ENCODE measurements at places on chromosomes 6 and 20. TPM values are rescaled to one million over a fixed set of nuclear protein-coding genes. Genes with fewer than 3 reads are reported as not detected.

Gene TMEM200A
- total RNA-seq: 13.6 TPM

DNA sequence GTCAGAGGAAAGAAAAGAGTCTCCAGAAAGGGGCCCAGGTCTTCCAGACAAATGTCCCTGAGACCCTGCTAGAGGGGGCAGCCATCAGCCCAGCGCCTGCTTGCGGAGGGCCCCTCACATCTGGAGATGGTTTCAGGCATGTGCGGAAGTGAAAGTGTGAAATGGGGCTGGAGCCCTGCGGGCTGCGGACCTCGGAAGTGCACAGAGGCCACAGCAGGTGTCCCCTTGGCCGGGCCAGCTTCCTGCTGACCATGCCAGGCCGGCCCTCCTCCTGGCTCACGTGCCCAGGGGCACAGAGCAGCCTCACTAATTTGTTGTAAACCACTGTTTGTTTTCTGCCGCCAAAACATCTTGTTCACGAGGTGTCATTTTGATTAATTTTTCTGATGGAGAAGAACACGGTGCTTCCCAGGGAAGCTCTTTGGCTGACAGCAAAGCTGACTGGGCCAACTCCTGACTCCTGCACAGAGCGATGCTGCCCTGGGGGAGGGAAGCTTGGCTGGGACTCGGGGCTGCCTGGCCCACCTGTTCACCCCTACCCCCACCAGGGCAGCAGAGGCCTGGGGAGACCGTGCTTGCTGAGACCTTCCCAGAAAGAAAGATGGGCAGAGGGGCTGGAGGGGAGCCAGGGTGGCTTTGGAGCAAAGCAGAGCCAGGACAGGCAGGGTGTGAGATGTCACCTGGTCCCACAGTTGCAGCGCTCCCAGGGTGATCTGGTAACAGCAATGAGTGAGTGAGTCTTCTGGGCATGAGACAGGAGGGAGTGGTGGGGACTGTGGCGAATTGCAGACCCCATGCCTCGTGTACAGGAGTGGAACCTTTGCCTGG, 54.2 kb downstream of the BCAS4 start:
- H3K27ac ChIP-seq: no peak overlapping the region
- H3K4me3 ChIP-seq: no peak overlapping the region
- DNase-seq: no peak
- H3K27me3 ChIP-seq: peaks cover 6% of the 10 kb centered on the region
- no peaks in the 10 kb centered on the region for H3K4me1 ChIP-seq

DNA sequence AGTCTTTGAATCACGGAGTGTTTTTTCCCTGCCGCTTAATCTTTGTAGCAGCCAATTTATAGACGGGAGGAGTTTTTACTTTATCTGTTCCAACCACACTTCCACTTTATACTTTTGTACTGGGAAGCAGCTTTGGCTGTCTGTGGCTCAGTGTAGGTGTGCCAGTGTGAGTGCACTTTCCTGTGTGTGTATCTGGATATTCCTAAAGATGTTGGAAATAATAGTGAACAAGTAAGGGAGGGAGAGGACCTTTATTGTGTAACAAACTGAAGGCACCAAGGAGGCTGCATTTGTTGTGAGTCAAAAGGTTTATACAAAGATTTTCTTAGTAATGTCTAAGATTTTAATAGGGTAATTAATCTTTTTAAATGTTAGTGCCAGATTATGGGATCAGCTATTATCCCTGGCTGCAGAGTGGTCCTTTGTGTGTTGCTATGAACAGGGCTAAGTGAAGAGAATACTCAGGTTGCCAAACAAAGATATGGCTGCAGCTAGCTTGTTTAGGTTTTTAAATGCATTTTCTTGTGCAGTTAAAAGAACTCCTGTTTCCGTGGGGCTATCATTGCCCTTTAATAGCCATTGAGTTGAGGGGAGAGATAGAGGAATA, 226.3 kb downstream of the RNF144B start:
- H3K4me3 ChIP-seq: no peak overlapping the region
- no peaks in the 10 kb centered on the region for H3K36me3 ChIP-seq
- no peak overlapping the region for H3K27ac ChIP-seq
- H3K4me1 ChIP-seq: peaks cover 6% of the 10 kb centered on the region

DNA sequence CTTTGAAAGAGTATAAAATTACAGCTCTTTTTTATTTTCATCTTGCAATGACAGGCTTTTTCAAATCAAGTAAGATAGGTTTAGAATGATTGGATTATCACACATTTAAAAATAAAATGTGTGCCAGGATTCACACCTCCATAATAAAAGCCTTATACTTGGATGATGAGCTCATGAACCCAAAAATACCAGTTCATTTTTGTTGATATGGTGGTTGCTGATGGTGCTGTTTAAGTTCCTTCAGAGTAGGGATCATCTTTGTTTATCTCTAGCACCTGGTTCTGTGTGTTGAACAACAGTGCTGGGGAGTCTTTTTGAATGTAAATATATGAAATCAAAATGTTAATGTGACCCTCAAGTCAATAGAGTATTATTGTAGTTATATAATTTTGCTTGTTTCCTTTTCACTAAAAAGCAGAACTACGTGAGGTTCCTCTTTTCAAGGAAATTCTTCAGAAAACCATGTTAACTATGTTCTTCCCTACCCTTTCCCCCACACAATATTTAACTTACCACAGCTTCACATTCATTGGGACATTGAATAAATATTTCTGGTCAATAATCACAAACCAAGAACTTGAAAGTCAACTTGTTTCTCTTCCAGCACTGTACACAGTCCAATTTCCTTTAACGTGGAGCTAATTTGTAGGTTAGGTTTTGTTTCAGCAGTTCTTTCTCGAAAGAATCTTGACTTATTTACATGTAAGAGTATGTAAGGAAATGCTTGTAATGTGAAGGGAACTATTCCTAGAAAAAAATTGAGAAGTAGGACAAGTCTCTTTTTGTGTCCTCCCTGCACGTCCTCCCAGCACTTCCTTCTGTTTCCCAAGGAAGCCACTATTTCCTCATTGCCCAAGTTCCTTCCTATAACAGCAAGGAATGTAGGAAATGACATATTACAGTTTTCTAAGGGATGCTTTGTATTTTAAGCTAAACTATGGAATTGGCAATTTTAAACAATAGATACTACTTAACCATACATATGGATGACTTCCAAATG, 945.9 kb upstream of the CITED2 start:
- no peak overlapping the region for H3K27ac ChIP-seq
- no peaks in the 10 kb centered on the region for H3K27me3 ChIP-seq
- H3K36me3 ChIP-seq: no peaks in the 10 kb centered on the region
- H3K4me3 ChIP-seq: no peak overlapping the region
- no peak for DNase-seq
